ENCODE measurements at places on chromosomes 1 and 21.

DNA sequence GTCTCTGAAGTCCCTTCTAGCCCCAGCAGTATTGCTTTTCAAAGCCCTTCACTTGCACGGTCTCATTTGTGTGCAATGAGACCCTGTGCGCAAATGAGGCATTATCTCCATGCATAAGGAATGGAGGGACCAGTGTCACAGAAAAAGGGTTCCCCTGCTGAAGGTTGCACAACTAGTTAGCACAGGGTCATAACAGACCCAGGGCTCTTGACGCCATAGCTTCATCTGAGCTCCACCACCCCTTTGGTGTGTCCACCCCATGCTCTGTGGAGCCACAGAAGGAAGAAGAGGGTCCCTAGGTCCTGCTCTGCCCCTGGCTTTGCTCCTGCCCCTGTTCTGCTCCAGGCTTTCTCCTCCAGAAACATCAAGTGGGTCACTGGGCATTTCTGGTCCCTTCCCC, 12.6 kb downstream of the SH2D2A start:
- no peak for DNase-seq

DNA sequence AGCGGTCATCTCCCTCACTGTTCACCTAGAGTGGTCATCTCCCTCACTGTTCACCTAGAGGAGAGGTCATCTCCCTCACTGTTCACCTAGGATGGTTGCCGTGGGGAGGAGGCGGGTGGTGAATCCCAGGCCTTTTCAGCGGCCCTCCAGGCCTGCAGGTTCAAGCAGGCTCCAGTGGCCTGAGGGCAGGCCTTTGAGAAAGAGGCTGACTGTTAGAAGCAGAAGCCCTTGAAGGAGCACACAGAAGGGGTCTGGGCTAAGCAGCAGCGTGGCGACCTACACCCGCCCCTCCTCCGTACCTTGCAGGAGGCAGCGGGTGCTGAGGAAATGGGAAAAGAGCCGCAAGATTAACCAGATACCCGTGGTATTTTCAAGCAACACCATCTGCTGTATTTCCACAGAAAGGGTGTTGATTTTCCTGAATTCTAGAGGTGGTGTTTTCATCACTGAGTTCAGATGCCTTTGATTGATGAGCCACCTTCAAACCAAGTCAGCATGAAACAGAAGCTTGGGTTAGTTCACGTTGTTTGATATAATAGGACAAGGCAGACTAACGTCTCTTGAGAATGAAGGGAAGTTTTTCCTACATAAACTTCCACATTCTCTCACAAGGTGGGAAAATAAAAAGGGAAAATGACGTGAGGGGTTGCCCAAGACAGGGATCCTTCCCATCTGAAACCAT, 289.5 kb downstream of the KIF26B start:
- no peak for DNase-seq

DNA sequence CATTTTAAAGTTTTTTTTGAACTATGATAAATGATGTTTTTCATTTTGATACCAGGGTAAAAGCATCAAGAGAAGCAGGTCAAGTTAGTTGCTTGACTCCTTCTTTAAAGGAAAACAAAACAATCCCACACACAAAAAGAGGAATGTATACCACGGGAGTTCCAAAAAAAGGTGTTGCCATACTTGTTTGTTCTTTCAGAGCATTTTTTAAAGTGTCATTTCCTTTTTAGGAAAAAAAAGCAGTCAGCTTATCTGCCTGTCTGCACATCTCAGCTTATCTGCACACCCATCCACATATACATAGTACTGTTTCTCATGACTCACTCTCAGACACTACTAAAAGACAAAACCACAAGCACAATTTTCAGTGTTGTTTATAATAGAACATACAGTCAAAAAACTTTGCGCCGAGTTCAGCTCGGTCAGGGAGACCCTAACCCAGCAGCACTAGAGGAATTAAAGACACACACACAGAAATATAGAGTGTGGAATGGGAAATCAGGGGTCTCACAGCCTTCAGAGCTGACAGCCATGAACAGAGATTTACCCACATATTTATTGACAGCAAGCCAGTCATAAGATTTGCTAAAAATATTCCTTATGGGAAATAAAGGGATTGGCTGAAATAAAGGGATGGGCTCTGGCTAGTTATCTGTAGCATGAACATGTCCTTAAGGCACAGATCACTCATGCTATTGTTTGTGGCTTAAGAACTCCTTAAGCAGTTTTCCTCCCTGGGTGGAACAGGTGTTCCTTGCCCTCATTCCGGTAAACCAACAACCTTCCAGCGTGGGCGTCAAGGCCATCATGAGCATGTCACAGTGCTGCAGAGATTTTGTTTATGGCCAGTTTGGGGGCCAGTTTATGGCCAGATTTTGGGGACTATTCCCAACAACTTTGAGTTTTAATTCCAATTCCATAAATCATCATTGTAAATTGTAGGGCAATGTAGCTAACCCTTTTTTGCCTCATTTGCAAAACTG, 11.4 kb upstream of the MNDA start:
- no peak for DNase-seq

- no peak for DNase-seq
Measured at GRCh38 chr1:93426181-93426580, 21.7 kb upstream of the FNBP1L start.

- DNase-seq: no peak
Measured at GRCh38 chr1:36864823-36865601, 169.3 kb downstream of the GRIK3 start.

GRCh38 chr21:35323947-35324346, 274.8 kb upstream of the RUNX1 start:
- no peak for DNase-seq
